ENCODE measurements at places on chromosomes 11 and 22.
A peak's percentile ranks its signal among the peaks of the same experiment; 100 is the strongest.

DNA sequence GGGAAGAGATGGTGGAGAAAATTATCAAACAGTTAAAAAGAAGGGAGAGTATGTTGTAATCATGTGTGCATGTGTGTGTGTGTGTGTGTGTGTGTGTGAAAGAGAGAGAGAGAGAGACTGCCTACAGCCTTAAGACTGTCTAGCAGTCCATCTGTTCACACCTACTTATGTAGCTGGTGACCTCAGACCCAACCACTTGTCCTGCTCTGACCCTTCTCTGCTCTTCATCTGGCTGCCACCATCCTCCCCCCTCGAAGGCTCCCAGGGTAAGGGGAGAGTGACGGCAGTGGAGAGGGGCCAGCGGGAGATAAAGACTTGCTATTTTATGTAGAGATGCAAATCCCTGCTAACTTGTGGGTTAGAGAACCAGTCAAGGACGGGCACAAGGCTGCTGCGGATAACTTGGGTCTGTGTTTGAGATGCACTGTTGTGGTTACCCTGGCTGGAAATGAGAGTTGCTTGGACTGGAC is 24.9 kb upstream of the GRAMD1B start:
- DNase-seq = no peak

- peak; percentile 82 for DNase-seq
Observed at GRCh38 chr22:23376256-23376655, 195.9 kb downstream of the BCR start.

DNA sequence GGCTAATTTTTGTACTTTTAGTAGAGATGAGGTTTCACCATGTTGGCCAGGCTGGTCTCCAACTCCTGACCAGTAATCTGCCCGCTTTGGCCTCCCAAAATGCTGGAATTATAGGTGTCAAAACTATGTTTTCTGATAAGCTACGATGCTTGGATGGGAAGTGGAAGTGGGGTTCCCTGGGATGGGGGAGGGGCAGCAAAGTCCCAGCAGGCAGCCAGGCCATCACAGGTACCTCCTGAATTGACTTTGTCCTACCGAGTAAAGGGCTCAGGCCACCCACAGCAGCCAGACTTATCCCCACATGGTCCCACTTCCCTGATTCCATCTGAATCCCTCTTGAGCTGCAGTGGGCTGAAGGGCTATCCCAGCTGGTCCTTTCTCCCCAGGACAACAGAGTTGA is 6.9 kb downstream of the FTH1 start:
- no peak for DNase-seq

DNA sequence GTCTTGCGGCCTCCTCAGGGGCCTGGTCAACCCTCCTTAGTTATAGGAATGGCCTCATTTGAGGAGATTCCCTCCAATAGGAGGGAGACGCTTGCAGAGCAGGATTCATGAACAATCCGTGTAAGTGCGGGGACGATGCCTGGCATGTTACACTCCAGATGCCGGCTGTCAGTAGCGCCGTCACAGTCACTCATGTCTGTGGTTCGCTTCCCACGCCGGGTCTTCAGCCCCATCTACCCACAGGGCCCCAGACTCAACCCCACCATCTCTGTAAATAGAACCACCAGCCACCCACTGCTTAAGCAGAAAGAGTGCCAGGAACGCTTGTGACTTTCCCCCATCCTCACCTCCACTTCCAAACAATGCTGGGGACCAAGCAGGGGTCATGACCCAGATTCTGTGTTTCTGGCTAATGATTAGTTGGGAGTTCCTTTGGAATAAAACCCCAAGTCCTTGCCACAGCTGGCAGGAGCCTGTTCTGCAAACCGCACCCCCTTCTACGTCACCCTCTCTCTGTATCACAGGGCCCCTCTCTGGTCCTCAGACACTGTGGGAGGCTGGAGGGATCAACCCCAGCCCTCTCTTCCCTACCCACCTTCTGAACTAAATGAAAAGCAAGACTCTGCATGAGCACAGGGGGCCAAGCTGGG is 38.8 kb upstream of the TOLLIP start:
- DNase-seq = no peak

- no peak for DNase-seq
Observed at GRCh38 chr11:69515271-69516245, 34.1 kb downstream of the LINC01488 start.

Measured in HAP-1 (cell line).